GM23248 (cell line): ENCODE measurements at places on chromosomes 1 and 21.
A peak's percentile ranks its signal among the peaks of the same experiment; 100 is the strongest.

- peak; percentile 75 for DNase-seq
Measured at GRCh38 chr1:219660666-219661463, 48.0 kb upstream of the ZC3H11B start.

DNA sequence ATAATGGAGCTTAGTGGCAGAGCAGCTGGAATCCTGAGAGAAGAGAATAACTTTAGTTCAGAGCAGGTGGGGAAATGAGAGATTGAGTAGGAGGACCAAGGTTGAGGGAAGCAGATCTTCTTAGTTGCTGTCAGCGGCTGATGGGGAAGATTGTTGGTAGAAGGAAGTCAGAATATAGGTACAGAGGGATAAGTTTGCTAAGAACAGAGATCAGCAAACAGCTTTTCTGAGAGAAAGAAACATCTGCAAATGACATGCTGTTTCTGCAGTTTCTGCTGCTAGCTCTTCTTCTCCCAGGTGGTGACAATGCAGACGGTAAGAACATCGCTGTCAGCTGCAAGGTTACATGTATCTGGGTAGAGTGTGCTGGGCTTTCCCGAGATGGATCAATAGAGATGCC is at the start of gene CD1C:
Gene CD1C, plus strand, starts transcription at position 113 of the 400 bp plus-strand sequence. Its CDS starts 142 bp downstream, at position 255.
- DNase-seq = no peak

DNA sequence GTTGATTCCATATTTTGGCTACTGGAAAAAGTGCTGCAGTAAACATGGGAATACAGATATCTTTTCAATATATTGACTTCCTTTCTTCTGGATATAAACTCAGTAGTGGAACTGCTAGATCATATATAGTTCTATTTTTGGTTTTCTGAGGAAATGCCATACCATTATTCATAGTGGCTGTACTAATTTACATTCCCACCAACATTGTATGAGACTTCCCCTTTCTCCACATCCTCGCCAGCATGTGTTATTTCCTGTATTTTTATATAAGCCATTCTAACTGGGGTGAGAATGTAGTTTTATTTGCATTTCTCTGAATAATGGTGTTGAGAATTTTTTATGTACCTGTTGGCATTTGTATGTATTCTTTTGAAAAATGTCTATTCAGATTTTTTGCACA is 385.2 kb downstream of the NUF2 start:
- no peak for DNase-seq

DNA sequence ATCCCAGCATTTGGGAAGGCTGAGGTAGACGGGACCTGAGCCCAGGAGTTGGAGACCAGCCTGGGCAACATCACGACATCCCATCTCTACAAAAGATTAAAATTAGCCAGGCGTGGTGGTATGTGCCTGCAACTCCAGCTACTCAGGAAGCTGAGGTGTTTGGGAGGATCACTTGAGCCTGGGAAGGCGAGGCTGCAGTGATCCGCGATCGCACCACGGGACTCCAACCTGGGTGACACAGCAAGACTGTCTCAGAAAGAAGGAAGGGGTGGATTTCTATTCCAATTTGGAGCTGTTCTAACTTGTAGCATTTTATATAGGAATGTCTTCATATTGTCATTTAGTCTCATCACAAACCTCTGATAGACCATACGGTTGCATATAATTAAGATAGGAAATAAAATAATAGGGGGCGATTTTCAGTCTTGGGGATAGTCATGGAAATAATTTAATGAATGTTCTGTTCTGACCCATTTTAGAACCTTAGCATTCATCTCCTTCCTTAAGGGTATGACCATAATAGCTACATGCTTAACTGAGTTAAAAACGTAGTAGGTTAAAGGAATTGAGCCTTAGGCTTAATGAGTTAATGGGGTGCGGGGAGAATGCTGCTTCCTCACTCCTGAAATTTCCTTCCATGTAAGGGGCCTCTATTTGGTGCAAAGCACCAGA is 93.1 kb downstream of the ADCY10 start:
- DNase-seq = no peak

- DNase-seq = no peak
Measured at GRCh38 chr1:30830537-30830936, 73.0 kb upstream of the LAPTM5 start.

- DNase-seq = peak; percentile 9
Measured at GRCh38 chr1:34270181-34270580, 93.5 kb downstream of the C1orf94 start.

DNA sequence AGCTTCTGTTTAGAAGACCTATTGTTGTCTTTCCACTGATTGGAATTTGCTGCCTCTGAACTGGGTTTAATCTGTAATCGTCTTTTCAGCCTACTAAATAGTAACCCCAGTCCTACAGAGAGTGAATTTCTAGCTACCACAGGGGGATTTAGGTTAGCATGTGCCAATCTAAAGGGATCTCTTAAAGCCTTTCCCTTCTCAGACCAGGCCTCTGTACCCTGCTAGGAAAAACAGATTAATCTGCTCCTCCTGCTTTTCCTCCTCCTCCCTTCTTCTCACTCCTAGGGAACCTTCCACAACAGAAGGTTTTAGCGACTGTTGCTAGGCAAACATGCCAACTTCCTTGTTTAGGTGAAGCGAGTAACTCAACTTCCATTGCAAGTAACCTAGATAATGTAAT is 1.3 kb upstream of the RC3H1 start:
- peak; percentile 33 for DNase-seq

GRCh38 chr1:12458571-12458970 is 159.4 kb downstream of the DHRS3 start:
- DNase-seq = peak; percentile 64

GRCh38 chr1:102470767-102471166 is 474.0 kb upstream of the OLFM3 start:
- DNase-seq = no peak

- DNase-seq = peak; percentile 74
Measured at GRCh38 chr1:6727535-6727934, 25.9 kb upstream of the DNAJC11 start.

GRCh38 chr1:31366796-31367195 is 6.1 kb downstream of the FABP3 start:
- no peak for DNase-seq

GRCh38 chr1:97743129-97743528 is 177.7 kb downstream of the DPYD start:
- no peak for DNase-seq
